ENCODE measurements at places on chromosomes 16 and 17.

DNA sequence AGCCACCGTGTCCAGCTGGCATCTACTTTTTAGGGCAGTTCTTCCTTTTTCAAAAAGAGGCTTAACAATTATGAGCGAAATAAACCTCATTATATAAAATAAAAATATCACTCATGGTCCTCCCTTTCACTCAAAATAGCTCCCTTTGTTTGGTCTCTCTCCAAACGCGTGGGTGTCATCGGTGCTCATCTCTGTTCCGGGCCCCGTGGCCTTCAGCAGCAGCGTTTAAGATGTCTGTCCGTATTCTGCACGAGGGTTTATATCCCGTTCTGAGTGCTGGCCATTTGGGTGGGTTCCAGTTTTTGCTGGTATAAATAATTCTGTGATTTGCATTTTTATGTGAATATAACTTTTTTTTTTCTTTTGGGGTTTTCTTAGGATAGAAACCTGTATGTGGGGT, 33.4 kb downstream of the PRMT7 start:
- H3K4me1 ChIP-seq: peaks cover 10% of the 10 kb centered on the region
- no peaks in the 10 kb centered on the region for H3K27me3 ChIP-seq
- H3K4me3 ChIP-seq: no peak overlapping the region
- no peak for DNase-seq
- no peak overlapping the region for H3K27ac ChIP-seq
- peaks cover 23% of the 10 kb centered on the region for H3K36me3 ChIP-seq

DNA sequence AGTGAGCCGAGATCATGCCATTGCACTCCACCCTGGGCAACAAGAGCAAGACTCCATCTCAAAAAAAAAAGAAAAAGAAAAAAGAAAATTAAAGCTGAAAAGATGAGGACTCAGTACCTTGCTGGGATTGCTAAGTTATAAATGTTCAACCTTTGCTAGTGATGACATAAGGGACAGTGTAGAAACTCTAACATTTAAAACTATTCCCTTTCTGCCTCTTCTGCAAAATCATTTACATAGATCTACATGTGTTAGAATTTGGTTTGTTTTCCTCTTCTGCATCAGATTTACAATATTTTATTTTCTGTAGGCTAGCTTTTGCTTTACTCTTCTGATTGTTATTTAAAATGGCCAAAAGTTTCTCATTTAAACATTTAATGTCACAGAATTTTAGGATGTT, 49.5 kb upstream of the HAS3 start:
- H3K36me3 ChIP-seq: no peaks in the 10 kb centered on the region
- H3K27ac ChIP-seq: no peak overlapping the region
- H3K4me1 ChIP-seq: no peaks in the 10 kb centered on the region
- no peak for DNase-seq
- H3K27me3 ChIP-seq: no peaks in the 10 kb centered on the region
- no peak overlapping the region for H3K4me3 ChIP-seq

GRCh38 chr17:66920950-66921349, 43.6 kb upstream of the CACNG4 start:
- no peak overlapping the region for H3K27ac ChIP-seq
- no peak for DNase-seq
- H3K36me3 ChIP-seq: no peaks in the 10 kb centered on the region
- H3K4me1 ChIP-seq: no peaks in the 10 kb centered on the region

GRCh38 chr17:77242118-77242851, 101.5 kb downstream of the SEC14L1 start:
- no peak for DNase-seq
- H3K4me1 ChIP-seq: peaks cover 6% of the 10 kb centered on the region
- H3K36me3 ChIP-seq: no peaks in the 10 kb centered on the region
- no peak overlapping the region for H3K4me3 ChIP-seq
- H3K27ac ChIP-seq: no peak overlapping the region
- no peaks in the 10 kb centered on the region for H3K27me3 ChIP-seq

DNA sequence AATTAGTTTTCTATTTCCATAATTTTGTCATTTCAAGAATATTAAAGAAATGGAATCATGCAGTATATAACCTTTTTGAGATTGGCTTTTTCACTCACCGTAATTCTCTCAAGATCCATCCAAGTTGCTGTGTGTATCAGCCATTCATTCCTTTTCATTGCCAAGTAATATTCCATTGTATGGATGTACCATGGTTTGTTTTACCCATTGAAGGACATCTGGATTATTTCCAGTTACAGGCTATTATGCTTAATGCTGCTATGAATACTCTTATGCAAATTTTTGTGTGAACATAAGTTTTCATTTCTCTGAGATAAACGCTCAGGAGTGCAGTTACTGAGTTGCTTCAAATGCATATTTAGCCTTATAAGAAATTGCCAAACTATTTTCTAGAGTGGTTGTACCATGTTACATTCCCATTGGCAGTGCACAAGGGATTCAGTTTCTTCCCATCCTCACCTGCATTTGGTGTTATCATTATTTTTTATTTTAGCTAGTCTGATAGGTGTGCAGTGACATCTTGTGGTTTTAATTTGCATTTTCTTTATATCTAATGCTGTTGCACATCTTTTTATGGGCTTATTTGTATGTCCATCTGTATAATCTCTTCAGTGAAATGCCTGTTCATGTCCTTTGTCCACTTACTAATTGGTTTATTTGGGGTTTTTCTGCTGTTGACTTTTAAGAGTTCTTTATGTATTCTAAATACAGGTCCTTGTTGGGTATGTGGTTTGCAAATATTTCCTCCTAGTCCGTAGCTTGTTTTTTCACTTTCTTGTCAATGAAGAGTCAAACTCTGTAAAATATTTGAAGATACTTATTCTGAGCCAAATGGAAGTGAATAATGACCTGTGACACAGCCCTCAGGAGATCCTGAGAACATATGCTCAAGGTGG, 32.7 kb downstream of the BMERB1 start:
- DNase-seq: no peak
- H3K36me3 ChIP-seq: no peaks in the 10 kb centered on the region
- H3K27me3 ChIP-seq: no peaks in the 10 kb centered on the region
- H3K4me3 ChIP-seq: no peak overlapping the region
- H3K27ac ChIP-seq: no peak overlapping the region

DNA sequence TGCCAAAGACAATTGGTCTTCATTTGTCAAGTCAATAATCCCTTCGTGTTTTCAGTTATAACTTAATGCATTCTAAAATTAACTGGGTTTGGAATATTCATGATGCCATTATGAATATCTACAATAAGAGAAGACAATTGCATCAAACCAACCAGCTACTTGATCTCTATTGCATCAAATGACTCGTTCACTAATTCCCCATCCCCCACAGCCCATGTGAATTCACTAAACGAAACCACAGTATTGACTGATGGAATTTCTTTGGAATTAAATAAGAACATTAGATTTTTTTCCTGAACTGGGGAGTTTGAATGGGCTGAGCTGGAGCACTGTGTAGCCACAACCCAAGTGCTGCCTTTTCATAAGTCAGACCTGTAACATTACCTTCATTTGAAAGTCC, 65.3 kb downstream of the HS3ST3B1 start:
- no peaks in the 10 kb centered on the region for H3K4me1 ChIP-seq
- H3K4me3 ChIP-seq: no peak overlapping the region
- no peak for DNase-seq
- no peaks in the 10 kb centered on the region for H3K36me3 ChIP-seq

DNA sequence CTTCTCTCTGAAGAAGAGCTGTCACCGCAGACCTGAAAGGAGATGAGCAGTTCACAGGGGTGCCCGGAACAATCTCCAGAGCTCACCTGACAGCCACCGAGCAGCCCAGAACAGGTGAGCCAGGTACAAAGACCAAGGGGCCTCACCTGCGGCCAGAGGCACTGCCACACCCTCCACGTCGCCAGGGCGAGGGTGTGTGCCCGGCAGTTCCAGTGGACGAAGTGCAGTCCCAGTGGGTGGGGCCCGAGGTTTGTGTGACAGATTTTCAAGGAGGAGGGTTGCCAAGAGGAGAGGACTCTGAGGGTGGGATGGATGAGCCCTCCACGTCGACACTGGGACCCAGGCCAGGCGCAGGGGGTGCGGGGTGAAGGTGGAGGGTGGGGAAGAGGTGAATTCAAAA, 61.7 kb downstream of the SMPD3 start:
- no peak overlapping the region for H3K4me3 ChIP-seq
- no peaks in the 10 kb centered on the region for H3K4me1 ChIP-seq
- H3K27ac ChIP-seq: no peak overlapping the region
- no peak for DNase-seq

DNA sequence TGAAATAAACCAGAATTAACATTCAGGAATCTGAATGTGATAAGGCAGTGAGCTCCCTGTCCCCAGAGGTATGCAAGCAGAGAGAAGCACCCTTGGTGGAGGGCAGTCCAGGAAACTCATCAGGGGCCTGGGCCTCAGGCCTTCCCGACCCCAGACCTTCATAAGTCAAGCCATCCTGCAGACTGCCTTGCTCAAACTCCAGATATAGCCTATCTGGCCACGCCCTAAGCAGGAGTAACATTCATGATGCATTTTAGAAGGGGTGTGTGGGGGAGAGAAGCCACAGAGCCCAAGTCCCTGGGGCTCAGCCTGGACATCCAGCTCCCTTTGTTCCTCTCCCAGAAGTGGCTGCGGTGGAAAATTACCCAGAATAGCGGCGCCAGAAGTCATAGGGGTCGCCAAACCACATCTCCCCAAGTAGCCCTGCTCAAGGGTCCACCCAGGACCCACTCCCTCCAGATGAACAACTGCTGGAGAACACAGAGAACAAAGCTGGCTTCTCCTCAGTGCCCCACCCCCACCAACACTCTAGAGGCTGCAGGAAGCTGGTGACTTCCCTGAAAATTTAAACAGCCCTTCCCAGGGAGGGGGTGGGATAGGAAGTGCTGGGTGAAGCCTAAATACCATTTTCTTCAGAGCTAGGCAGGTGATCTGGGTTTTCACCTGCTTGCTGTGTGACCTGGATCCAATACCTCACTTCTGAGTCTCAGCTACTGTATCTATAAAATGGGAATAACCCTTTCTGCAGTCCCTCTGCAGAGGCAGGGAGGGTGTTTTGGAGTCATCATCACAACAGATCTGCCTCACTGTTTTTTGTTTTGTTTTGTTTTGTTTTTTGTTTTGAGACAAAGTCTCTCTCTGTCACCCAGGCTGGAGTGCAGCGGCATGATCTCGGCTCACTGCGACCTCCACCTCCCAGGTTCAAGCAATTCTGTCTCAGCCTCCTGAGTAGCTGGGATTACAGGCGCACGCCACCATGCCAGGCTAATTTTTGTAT, 1.5 kb upstream of the SREBF1 start:
- no peaks in the 10 kb centered on the region for H3K36me3 ChIP-seq
- peaks cover 65% of the 10 kb centered on the region for H3K4me1 ChIP-seq
- DNase-seq: no peak
- no peaks in the 10 kb centered on the region for H3K27me3 ChIP-seq
- H3K27ac ChIP-seq: peak overlapping the region; percentile 99

- no peak overlapping the region for H3K27ac ChIP-seq
- no peaks in the 10 kb centered on the region for H3K4me1 ChIP-seq
- H3K4me3 ChIP-seq: peak overlapping the region; percentile 54
- peak; percentile 47 for DNase-seq
- H3K36me3 ChIP-seq: no peaks in the 10 kb centered on the region
These were observed 24.3 kb upstream of the CRISPLD2 start for GRCh38 chr16:84795329-84796053.

DNA sequence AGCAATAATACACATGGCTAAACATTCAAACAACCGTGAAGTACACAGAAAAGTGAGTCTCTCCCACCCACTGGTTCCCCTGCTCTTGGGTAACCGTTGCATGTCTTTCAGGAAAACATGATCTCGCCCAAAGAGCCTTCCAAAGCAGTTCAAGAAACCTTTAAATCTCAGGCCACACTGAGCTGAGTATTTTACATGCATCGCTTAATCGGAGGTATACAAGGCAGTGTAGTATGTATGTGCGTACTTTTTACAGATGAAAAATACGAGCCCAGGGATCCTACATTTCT, 741 bp upstream of the DEXI start:
- peaks cover 49% of the 10 kb centered on the region for H3K4me1 ChIP-seq
- peak overlapping the region; percentile 81 for H3K27ac ChIP-seq
- no peaks in the 10 kb centered on the region for H3K36me3 ChIP-seq

DNA sequence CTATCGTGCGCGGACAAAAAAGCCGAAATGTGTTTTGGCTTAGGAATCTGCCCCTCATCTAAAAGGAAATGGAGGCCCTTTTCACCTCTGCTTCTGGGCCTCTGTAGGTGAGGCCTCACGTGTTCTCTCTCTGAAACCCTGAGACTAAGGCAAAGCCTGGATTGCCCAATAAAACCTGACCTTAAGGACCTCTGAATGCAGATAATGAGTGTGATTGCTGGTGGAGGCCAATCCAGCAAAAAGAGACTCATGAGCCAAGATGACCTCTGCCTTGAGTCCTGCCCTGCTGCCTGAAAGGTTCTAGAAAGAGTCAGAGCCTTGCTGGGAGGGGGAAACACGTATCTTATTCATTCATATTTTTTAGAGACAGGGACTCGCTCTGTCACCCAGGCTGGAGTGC, 44.5 kb upstream of the ABR start:
- no peak overlapping the region for H3K27ac ChIP-seq
- no peaks in the 10 kb centered on the region for H3K27me3 ChIP-seq
- peaks cover 12% of the 10 kb centered on the region for H3K4me1 ChIP-seq
- H3K4me3 ChIP-seq: no peak overlapping the region
- no peak for DNase-seq
- H3K36me3 ChIP-seq: no peaks in the 10 kb centered on the region

- H3K4me1 ChIP-seq: peaks cover 6% of the 10 kb centered on the region
- no peak overlapping the region for H3K4me3 ChIP-seq
- no peaks in the 10 kb centered on the region for H3K36me3 ChIP-seq
- H3K27ac ChIP-seq: no peak overlapping the region
- no peak for DNase-seq
These were observed 19.9 kb downstream of the COTL1 start for GRCh38 chr16:84597931-84598351.

- no peaks in the 10 kb centered on the region for H3K36me3 ChIP-seq
- no peak overlapping the region for H3K27ac ChIP-seq
- H3K4me1 ChIP-seq: peaks cover 3% of the 10 kb centered on the region
- H3K27me3 ChIP-seq: peaks cover 4% of the 10 kb centered on the region
- peak overlapping the region; percentile 70 for H3K4me3 ChIP-seq
- no peak for DNase-seq
These were observed 2.0 kb downstream of the HBZ start for GRCh38 chr16:154217-155030.

DNA sequence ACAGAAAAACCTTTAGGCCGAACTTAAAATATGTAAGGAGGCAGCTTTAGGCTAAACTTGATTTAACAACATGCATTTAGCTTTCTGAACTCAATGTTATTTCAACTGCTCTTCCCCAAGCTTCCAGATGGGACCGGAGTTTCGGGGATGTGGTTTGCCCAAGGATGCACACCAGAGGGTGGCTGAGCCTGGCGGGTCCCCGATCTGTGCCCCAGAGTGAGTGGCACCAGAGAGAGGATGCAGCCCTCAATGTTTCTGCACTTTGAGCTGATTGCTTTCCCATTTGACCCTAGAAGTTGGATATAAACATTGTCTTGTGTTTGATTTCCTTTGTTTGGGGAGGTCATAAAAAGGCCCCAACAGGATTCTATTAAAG, 348.0 kb upstream of the TNRC6C start:
- H3K4me3 ChIP-seq: peak overlapping the region; percentile 57
- peak overlapping the region; percentile 24 for H3K27ac ChIP-seq
- peaks cover 30% of the 10 kb centered on the region for H3K4me1 ChIP-seq
- DNase-seq: no peak

All from thoracic aorta (tissue), 2 donors.